RWPE1 (cell line): ENCODE measurements at places on chromosomes 4 and X.

DNA sequence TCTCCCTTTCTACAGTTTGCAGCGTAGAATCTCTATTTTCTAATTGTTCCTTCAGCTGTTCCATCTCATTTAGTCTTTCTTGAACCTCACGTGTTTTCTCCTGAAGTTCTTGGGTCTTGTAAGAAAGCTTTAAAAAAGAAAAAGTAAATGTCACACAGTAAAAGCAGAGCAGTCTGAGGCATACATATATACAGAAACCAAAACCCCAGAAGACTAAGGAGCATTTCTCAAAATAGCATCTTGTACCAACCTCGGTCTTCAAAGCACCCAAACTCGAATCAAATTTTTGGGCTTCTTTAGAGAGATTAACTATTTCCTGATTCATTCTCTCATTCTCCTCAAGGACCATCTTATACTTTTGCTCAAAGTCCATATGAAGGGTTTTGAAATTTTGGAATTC is 39.4 kb downstream of the CENPE start:
- no peak for DNase-seq

GRCh38 chr4:147494301-147494700 is 13.4 kb downstream of the EDNRA start:
- no peak for DNase-seq

GRCh38 chrX:27444093-27444908 is 18.8 kb downstream of the PPP4R3C start:
- DNase-seq, result no peak

DNA sequence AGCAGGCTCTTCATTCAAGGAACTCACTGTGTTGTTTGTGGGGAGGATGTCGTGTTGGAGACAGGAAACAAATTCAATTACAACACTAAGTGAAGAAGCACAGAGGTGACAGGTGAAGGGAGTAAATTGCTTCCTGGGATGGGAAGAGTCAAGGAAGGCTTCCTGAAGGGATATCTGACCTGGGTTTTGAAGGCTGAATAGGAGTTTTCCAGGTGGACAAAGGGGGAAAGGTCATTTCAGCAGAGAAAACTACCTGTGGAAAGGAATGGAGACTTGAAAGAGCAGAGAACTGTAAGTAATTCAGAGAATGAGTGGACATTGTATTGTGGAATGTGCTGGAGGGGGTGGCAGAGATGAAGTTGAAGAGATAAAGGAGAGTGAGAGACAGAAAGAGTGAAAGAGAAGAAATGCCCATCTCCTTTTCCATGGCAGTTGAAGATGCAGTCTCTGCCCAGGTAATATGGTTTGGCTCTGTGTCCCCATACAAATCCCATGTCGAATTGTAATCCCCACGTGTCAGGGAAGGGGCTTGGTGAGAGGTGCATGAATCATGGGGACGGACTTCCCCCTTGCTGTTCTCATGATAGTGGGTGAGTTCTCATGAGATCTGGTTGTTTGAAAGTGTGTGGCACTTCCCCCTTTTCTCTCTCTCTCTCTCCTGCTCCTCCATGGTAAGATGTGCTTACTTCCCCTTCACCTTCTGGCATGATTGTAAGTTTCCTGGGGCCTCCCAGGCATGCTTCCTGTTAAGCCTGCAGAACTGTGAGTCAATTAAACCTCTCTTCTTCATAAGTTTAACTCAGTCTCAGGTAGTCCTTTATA is 205.7 kb upstream of the BCOR start:
- no peak for DNase-seq

GRCh38 chr4:124899997-124900396 is 187.5 kb upstream of the ANKRD50 start:
- DNase-seq, result no peak

DNA sequence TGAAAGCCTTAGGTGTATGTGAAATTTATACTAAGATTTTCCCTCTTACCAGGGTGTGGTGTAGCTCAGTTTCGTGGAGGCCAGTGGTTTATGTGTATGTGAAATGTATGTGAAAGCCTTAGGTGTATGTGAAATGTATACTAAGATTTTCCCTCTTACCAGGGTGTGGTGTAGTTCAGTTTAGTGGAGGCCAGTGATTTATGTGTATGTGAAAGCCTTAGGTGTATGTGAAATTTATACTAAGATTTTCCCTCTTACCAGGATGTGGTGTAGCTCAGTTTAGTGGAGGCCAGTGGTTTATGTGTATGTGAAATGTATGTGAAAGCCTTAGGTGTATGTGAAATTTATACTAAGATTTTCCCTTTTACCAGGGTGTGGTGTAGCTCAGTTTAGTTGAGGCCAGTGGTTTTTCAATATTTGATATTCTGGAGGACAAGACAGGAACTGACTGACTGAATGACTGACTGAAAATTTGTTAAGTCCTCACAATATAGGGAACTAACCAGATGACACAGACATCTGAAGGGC is 143.7 kb downstream of the NEXMIF start:
- DNase-seq, result no peak

DNA sequence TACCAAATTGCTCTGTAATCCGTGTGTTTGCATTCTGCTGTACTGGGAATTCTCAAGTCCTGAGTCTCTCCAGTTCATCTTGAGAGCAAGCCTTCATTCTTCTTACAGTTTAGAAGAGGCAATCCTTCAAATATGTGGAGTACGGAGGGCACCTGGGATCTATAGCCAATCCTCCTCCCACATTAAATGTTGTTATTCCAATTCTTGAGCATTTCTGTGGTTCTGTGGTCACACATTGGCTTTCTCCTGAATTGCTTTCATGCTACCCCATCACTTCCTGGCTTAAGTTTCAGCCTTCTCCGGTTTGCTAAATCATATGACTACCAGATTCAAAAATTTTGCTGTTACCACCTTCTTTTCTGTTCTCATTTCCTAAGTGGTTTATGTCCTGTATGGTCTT is 611.1 kb downstream of the PCDH19 start:
- no peak for DNase-seq

DNA sequence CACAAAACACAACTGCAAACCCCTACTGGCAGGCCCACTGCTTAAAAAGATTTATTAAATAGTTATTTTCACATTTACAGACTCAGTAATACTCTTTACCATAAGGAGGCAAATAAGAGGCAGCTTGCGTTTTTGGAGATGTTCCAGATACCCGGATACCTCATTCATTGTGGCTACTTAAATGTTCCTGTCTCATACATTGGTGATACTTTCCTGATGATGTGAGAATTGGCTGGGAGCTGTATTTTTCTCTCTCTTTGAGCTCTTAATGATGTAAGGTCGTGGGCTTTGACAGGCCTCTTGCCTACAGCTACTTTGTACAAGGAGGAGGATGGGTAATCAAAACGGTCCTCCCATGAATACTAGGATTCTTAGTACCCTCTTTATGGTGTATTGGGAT is 101.5 kb downstream of the AKAP4 start:
- no peak for DNase-seq

DNA sequence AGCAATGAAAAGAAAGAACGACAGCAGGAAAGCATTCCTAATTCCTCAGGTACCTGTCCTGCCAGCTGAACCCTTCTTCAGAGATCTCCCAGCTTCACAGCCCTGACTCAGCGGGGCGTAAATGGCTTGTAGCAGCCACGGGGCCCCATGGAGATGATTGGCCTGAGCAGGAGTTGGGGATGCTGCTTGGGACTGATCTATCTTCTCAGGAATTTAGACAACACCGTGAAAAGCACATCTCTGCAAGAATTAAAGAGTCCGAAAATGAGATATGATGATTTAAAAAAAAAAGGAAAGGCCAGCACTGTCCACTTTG is 22.5 kb upstream of the SLC25A4 start:
- no peak for DNase-seq

- peak; percentile 8 for DNase-seq
These were observed 62.8 kb downstream of the FAM9B start for GRCh38 chrX:8971116-8971515.

- no peak for DNase-seq
These were observed 10.9 kb downstream of the GAB1 start for GRCh38 chr4:143347484-143348111.

GRCh38 chrX:39813631-39814277 is 284.0 kb downstream of the BCOR start:
- DNase-seq, result no peak

GRCh38 chr4:53962516-53963225 is 101.7 kb downstream of the CHIC2 start:
- DNase-seq, result peak; percentile 41

DNA sequence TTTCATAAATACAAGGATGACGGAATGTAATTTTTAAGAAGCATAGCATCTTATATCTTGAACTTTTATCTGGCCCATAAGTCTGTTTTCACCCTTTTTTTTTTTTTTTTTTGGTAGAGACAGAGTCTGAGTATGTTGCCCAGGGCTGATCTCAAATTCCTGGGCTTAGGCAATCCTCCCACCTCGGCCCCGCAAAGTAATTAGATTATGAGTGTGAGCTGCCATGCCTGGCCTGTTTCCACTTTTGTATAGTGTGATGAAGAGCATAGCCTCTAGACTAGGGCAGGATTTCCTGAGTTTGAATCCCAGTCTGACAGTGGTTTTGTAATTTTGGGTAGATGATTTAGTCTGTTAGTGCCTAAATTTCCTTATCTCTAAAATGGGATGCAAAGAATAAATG is 11.0 kb downstream of the STIM2 start:
- DNase-seq, result no peak

- peak; percentile 40 for DNase-seq
These were observed 168.7 kb downstream of the SCFD2 start for GRCh38 chr4:53196882-53197771.

- no peak for DNase-seq
These were observed 165.3 kb upstream of the RPS6KA3 start for GRCh38 chrX:20432048-20432447.

GRCh38 chr4:189792924-189793618 is 147.6 kb upstream of the FRG1 start:
- DNase-seq, result peak; percentile 69

DNA sequence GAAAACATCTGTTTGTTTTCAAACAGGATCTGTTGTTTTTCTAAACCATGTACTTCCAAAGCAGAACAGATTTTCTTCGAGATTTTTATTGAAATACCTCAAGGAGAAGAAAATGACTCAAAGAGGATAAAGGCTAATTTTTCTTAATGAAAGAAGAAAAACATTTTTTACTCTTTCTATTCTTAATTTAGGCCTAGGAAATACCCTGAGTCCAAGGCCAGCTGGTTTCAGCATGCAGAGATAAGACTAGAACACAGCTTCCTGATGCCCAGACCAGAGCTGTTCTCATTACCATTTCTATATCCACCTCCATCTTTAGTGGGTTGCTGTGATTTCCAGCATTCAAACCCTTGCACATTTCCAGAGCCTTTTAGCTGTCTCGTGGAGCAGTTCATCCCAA is 18.3 kb downstream of the GAB1 start:
- no peak for DNase-seq

GRCh38 chr4:125187226-125188176 is 127.3 kb upstream of the FAT4 start:
- DNase-seq, result peak; percentile 85

DNA sequence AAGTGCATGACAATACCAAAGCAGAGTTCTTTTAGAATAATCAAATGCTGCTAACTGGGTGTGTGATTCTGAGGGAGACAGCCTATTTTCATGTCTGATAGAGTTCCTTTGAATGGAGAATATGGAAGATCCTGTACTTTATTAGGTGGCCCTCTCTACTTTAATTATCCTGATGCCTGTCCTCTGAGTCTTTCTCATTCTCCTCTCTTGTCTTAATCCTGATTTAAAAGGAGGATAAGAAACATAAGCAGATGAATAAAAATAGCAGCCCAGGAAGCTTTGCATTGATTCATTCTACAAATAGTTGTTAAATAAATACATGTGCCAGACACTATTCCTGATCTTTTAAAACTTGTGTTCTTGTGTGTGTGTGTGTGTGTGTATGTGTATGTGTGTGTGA is 387.3 kb downstream of the SPRY1 start:
- DNase-seq, result no peak

DNA sequence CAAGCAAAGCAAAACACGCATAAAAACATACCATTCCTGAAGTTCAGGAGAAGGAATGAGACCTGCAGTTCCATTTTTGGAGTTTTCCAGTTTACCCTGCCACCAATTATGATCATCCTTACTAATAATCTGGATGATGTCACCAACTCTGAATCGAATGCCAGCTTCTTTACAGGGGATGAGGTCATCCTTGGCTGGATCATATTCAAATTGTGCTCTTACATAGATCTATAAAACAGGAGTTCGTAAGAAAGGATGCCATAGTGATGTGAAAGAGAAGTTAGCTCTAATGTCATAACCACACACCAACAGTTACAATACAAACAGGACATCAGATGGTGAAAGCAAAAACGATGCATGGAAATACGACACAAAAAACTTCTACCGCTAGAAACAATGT is 106.5 kb downstream of the NYX start:
- DNase-seq, result no peak

DNA sequence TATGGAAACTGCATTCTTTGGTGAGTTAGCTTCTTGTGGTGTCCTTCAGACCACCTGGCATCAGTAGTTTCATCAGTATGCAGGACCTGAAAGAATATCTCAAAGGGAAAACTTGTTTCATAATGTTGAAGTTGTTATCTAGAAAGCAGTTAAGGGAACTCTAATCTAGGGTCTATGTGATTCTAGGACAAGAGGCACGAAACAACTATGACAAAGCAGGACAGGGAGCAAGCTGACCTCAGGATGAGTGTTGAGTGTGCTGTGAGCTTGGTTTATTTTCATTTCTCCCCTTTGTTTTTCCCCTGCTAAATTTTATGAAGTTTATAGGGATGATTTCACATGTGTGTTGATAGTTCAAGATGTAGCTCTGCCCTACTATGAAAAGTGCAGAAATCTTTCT is 65.7 kb downstream of the MXRA5 start:
- DNase-seq, result no peak

DNA sequence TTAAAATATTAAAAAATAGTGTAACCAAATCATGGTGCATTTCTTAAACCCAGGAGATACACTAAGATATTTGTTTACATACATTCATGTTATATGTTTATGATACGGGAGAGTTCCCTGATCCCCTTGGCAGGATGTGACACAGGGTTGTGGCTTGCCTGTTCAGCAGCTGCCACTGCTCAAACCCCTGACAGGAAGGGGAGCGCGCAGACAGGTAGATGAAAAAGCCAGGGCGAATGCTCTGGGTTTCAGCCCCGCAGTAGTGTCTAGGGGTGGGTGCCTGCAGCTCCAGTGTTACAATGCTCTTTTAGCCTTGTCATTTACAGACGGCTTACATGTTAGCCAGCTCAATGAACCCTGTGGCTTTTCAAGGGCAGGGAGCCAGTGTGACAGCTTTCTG is 1343.8 kb upstream of the IGFBP7 start:
- DNase-seq, result no peak

DNA sequence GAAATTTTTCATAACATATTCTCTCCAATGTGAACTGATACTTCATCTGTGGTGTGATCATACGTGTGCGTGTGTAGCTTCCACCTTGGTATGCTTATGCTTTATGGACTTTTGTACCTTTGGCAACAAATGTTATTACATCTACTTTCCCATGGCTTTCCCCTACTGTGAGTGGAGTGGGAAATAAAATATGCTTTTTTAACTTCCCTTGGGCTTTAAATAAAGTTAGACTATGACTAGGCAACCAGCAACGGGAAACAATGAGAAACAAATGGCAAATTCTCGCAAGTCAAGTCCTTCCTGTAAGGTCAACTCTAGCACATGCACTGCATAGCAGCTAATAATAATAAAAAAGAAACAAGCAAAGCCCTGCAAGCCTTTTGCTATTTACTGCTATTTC is 205.0 kb upstream of the PDE5A start:
- DNase-seq, result no peak

GRCh38 chrX:71095033-71095432 is 618 bp upstream of the FOXO4 start:
- DNase-seq, result no peak
